ENCODE measurements at places on chromosomes 4 and X.

DNA sequence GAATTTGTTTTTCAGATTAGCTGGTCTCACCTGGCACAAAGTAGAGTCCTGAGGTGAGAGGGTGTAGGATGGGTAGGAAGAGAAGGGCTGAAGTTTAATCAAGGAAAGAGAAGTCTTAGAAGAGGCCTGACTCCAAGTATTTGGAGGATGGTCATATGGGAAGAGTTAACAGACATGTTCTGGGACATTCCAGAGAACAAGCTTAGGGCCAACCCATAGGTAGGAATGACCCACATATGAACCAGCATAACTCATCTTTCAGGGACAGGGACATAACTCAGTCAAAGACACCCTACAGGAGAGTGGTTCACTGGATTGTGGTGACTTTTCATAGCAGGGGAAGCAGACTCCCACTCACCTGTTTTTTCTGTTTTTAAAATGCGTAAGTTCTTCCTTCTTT is 27.9 kb upstream of the ANXA5 start:
- no peak for DNase-seq

DNA sequence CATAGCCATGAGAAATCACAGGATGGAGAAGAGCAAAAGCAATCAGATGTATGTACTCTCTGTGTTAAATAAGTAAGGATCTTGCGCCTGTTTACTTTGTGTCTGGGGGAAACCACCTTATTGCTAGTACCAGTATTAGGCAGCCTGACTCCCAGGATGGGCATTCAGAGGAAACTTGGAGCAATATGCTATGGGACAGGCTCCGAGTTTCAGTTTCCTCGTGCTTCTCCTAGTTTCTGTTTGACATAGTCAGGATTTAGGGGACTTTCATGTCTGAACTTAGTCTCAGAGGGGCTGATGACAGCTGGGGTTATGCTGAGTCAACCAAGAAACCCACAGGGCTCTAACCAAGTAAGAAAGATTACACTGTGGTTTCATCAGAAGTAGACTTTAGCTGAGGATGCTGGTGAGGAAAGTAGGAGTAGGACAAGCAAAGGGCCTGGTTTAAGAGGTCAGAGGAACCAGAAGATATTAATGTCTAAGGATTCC is 13.5 kb downstream of the NSUN7 start:
- DNase-seq, result peak; percentile 40

GRCh38 chr4:74418063-74418670 is 26.8 kb upstream of the AREG start:
- DNase-seq, result peak; percentile 67

- no peak for DNase-seq
Observed at GRCh38 chrX:139932073-139932900, 566 bp downstream of the ATP11C start.

- peak; percentile 58 for DNase-seq
Observed at GRCh38 chr4:108700081-108700757, 49.8 kb downstream of the OSTC start.

DNA sequence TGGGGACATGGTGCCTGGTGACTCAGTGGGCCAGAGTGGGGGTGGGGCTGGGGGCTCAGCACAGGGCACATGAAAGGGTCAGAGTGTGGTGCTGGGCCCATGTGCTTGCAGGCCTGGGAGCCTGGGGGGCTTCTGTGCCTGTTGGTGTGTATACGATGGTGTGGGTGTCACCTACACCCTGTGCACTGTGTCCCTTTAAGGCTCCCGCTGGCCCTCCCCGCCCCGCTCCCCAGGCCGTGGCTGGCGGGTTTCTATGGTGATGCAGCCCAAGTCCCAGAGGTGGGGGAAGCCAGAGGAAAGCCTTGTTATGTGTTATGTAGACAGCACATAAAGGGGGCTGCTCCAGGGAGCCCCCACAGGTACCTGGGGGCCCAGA is 5.5 kb downstream of the L1CAM start:
- no peak for DNase-seq

GRCh38 chrX:7050271-7050670 is 97.2 kb upstream of the STS start:
- no peak for DNase-seq

DNA sequence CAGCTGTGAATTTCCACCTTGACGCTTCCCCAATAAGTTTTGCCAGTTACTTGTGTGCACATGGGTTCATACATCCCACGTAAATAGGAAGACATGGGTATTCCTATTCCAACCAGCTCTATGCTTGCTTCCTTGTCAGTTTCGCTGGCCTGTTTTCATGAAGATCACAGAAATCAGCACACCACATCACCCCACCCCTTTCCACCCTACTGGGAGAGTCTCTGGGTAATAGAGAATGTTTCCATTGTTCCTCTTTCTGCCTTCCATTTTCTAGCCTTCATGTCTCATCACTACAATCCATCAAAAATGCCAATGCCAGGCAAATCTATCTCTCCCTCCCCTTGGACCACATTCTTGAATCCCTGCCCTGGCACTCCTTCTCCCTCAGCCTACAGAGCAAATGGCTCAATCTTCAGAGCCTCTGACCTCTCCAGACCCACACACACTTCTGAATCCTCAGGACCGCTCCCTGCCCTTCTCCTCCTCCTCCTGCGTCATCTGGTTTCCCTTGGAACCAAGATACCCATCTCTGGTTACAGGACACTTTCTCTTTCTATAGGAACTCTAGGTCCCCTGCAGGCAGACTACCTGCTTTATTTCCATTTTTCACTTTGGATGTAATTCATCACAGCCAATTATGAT is 323.3 kb downstream of the DHX15 start:
- no peak for DNase-seq

DNA sequence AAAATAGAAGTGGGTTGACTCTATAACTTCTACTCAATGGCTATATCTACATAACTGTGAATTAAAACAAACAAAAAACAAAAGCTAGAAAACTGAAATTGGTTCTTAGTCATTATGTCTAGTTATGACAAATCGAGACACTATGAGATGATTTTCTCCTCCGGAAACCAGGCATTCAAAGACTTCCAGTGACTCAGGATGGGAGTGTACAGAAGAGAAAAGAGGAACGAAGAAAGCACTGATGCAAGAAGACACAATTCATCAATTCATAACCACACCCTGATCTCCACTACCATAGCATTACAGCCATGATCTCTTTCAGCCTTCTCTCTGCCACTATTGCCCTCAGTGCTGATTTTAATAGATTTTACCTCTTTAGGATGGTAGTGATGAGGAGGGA is 253.6 kb downstream of the CBLL2 start:
- peak; percentile 12 for DNase-seq

All from GM04504 (cell line).